ENCODE measurements at places on chromosomes 11 and 22. TPM values are rescaled to one million over a fixed set of nuclear protein-coding genes. Genes with fewer than 3 reads are reported as not detected.

DNA sequence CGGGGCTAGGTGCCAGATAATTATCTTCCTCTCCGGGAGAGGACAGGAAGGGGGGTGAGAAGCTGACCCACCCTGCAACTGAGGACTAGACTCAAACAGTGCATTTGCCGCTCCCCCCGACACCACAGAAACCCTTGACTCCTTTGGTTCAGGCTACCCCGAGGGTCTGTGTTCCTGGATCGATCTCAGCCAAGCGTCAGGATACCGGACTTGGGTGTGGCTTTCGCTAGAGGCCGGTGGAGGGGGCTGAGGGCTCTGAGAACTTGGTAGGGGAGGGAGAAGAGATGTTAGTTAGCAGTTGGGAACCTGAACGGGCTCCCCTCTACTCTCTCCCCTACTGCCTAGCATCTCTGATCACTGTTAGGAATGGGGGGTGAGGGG lies 840 bp downstream of the SEZ6L start:
- DNase-seq, result no peak

GRCh38 chr11:134571301-134571700 lies 159.3 kb upstream of the B3GAT1 start:
- no peak for DNase-seq

GRCh38 chr22:29806196-29806595 lies 31.9 kb downstream of the ASCC2 start:
- no peak for DNase-seq

- DNase-seq, result no peak
Measured at GRCh38 chr11:6817694-6818093, 18.2 kb upstream of the OR6A2 start.

ANGPTL5 gene
- not detected for polyA plus RNA-seq

DDIAS gene
- 4.1 TPM for polyA plus RNA-seq

DNA sequence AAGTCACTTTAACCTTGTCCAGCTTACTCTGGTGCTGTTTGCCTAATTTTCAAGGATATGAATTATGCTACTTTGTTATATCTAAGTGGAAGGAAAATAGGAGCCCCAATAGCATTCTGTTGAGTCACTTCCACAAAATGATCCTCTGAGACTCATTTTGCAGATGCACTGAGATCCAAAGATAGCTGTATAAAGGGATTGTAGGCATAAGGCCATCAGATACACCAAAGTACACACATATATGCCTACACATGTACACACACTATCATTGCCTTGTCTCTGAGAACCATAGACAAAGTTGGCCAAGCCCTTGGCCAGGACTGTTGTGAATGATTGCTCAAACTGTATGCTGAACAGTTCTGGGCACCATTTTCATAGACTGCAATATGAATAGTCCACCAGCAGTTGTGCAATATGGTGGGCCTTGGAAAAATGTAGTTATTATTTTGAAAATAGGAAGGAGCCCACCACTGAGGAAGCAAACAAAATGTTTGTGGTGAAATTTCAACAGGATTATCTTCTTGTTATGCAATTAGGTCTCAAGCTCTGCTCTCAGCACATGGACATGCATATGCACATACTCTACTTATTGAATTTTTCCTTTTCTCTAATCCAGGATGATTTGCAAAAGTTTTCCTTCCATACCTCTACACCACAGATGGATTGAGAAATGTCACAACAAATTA lies 186.0 kb upstream of the CTSC start:
- no peak for DNase-seq

MRGPRE gene
- polyA plus RNA-seq, result not detected

- DNase-seq, result no peak
Measured at GRCh38 chr22:48975886-48976285, 851.8 kb downstream of the BRD1 start.

DNA sequence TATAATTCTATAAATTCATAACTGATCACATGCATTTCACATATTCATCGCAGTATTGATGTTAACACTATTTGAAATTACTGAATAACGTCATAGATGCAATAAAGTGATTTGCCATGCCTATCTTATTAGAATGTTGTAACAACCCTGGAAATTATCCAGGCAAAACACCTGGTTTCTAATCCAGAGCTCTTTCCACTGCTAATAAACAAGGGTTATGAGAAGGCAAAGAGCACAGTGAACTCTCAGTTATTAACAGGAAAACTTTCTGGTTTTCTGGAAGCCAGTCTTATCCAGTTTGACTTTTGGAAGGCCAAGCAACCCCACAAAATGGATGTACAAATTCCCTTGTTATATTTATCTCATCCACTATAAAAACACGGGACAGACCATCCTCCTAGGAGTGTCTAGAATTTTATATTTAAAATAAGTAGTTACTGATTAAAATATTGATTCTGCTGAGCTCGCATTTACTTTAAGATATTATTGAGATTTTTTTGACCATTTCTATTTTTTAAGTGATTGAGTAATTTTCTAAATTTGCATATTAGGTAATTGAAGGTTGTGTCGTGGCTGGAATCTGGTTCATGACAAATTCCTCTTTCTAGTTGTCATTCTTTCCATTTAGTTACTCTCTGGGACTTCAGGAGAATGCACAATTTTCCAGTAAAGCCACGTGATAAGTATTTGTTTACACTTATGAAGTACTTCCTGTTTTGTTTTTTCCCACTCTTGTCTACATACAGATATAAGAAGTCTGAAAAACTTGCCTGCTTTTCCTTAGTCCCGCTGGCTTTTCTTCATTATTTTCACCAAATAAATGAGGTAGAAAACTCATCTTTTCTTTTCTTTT lies 47.9 kb downstream of the DCUN1D5 start:
- DNase-seq, result no peak

- DNase-seq, result no peak
Measured at GRCh38 chr11:44750551-44751465, 24.0 kb downstream of the TSPAN18 start.

TMEM45B gene
- not detected for polyA plus RNA-seq

DNA sequence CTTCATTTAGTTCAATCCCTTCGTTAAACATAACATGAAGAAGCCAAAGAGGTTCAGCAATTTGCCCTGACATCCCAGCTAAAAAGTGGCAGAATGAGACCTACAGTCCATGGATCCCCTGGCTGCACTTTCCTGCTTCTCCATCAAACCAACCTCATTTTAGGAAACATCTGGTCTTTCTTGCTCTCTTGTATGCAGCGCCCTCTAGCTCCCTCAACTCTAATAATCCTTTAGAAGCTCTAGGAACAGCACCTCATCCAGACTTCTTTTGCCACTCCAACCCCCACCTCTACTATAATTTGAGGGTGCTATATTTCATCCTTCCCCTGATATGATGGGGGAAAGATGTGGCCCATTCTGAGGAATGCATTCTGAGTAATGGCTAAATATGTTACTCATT lies 7.4 kb downstream of the CNTF start:
- DNase-seq, result no peak

RAC2 gene
- 14.5 TPM for polyA plus RNA-seq

DNA sequence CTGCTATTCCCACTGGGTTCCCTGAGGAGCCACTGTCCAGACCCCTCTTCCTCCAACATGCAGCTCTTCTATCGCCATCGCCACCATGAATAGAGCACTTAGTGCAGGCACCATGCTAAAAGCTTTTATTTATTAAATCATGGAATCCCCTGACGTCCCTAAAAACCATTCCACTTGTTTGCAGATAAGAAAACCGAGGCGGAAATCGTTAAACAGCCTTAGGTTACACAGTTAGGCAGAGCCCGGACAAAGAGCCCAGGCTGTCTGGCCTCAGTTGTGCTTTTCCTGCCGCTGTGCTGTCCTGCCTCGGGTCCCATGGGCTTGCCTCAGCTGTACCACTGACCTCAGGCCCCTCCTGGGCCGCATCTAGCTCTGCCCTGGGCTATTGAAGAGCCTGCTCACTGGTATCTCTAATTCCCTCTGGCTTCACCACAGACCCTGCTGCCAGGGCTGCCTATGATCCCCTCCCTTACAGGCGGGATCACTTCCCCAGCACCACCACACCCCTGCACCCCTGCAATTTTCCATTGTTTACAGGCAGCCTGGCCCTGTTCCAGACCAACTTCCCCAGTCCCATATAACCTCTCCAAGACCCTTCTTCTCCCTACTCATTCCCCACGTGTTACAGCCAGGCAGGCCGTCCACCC lies 13.0 kb upstream of the TUB start:
- DNase-seq, result no peak

GLYAT gene
- not detected for polyA plus RNA-seq
